Stimulated activated CD4-positive, alpha-beta T cell treated with anti-CD3 and anti-CD28 coated beads, Interleukin-15, amount 100 ng/mL, for 1 hour (primary cell): ENCODE measurements at places on chromosomes 1 and 21.

GRCh38 chr1:164561007-164561406 is 2.0 kb downstream of the PBX1 start:
- DNase-seq: no peak

DNA sequence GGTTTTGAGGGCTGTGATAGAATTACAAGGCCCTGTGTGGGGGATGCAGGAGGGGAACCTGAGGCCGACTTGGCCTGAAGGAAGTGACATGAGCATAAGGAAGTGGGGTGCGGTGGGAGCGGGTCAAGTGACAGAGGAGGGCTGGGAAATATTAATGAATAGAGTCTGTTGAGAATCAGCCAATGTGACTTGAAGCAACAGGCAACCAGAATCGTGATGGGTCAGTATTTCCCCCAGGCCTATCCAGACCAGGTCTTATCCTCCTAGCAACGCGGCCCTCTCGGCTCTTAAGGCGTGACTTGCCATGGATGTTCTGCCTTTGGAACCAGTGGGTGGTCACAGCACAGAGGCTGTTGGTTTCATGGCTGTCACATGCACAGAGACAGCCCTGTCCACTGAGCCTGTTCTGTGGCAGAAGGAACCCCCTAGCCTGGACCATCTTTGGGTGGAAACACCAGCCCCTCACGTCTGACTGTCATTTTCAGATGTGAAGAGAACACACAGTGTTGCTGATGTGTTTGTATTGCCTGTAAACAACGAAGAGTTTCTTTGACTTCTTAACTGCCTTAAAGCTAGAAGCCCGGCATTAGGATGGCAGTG is 468.8 kb downstream of the CAMTA1 start:
- no peak for DNase-seq

- DNase-seq: no peak
These were observed 303.7 kb downstream of the HLX start for GRCh38 chr1:221182791-221183533.

- no peak for DNase-seq
These were observed 471.4 kb downstream of the PTBP2 start for GRCh38 chr1:97192872-97193572.

- peak; percentile 23 for DNase-seq
These were observed 22.8 kb downstream of the DHRS3 start for GRCh38 chr1:12594966-12595756.

DNA sequence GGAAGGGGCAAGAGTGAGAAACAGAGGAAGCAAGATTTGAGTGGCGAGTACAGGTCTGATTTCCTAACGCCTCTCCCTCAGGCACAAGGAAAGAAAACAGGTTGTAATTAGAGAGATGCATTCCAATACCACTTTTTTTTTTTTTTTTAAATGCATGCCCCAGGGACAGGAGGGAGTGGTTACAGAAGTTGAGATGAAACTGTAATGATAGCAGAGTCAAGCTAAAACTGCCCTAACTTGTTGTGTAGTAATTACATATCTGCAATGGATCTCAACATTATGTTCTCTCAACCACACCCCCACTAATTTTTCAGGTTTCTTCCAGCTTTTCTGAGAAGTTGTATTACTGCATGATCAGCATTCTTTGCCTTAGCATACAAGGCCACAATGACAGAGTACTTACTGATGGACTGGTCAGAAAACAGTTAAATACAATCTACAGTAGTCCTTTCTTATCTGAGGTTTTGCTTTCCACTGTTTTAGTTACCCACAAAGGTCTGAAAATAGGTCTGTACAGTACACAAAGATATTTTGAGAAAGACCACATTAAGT is 5.5 kb downstream of the ETV3 start:
- no peak for DNase-seq

DNA sequence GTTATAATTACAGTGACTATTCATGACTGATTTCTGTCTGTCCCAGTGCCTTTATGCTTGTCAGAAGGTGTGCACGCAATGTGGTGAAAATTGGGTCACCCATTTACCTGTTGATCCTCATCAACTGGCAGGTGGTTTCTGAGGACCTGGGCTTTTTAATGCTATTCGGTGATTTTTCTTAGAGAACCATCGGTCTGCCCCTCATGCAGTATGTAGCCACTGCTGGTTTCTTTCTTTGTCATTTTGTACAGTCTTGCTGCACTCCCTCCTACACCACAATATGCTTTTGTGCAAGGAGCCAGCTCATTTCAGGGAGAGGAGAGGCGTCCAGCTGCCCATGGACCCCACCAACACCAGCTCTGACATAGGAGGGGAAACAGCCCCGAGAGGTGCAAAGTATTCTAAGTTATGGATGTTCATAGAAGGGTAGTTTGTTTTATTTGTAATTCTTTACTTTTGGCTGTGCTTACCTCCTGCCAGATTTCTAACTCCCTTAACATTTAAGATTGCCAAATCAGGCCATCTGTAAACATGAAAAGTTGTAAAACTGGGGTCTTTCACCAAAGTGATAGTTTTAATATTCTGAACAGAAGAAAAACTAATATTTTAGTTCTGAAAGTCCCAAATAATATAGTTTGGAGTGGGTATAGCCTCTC is 325.3 kb downstream of the PTBP2 start:
- no peak for DNase-seq

DNA sequence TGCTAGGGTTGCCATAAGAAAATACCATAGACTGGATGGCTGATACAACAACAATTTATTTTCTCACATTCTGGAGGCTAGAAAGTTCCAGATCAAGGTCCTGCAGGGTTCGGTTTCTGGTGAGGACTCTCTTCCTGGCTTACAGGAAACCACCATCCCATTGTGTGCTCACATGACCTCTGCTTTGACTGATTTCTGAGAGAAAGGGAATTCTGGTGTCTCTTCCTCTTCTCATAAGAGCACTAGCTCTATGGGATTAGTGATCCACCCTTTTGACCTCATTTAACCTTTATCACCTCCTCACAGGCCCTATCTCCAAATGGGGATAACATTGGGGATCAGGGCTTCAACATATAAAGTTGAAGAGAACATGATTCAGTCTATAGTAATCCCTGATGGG is 47.5 kb downstream of the MRPL39 start:
- DNase-seq: no peak

GRCh38 chr1:58155418-58156123 is 391.0 kb downstream of the OMA1 start:
- DNase-seq: no peak

- no peak for DNase-seq
These were observed 463.4 kb downstream of the PTPRC start for GRCh38 chr1:199102239-199102638.

DNA sequence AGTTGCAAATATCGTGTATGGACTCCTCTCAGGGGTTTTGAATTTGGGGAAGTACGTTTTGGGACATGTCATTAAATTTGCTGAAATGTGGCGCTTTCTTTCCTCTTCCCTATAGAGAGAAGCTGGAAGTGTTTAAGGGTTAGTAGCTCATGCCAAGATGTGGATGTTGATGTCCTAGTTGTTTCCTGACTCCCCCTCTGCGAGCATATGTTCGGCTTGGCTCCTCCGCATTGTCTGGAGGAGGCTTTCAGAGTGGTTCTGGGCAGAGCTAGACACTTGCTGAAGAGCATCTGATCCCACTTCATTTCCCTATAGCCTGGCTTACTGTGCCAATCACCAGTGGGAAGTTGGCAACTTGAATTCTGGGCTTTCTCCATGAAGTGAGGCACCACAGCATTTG is 347.4 kb upstream of the B3GALT2 start:
- DNase-seq: no peak

DNA sequence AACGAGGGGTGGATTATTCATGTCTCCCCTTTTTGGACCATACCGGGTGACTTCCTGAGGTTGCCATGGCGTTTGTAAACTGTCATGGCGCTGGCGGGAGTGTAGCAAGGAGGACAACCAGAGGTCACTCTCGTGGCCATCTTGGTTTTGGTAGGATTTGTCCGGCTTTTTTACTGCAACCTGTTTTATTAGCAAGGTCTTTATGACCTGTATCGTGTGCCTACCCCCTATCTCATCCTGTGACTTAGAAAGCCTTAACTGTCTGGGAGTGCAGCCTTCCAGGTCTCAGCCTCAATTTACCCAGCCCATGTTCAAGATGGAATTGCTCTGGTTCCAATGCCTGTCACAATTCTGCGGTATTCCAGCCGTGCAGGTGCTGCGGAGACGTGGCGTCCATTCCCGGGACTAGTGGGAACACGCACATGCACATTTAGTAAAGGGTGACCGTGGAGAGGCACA is 40.2 kb upstream of the ZNF496 start:
- no peak for DNase-seq

- DNase-seq: no peak
These were observed 1.2 kb downstream of the ALG14 start for GRCh38 chr1:95071539-95071938.

DNA sequence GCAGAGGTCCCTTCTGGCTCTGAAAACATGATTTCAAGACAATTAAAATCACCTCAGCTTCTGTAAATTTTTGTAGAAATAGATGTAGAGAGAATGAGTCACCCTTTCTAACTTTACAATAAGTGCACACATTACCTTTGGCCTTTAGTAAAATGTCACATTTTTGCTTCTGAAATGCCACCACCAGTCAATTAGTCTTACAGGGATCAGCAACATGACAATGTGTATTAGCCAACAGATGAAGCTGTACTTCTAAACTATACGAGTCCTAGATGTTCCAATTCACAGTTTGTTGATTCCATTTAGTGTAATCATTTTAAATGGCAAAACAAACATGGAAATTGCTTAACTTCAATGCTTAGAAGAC is 23.1 kb downstream of the C21orf91 start:
- no peak for DNase-seq

GRCh38 chr1:47184090-47184821 is 5.6 kb downstream of the PDZK1IP1 start:
- DNase-seq: no peak

DNA sequence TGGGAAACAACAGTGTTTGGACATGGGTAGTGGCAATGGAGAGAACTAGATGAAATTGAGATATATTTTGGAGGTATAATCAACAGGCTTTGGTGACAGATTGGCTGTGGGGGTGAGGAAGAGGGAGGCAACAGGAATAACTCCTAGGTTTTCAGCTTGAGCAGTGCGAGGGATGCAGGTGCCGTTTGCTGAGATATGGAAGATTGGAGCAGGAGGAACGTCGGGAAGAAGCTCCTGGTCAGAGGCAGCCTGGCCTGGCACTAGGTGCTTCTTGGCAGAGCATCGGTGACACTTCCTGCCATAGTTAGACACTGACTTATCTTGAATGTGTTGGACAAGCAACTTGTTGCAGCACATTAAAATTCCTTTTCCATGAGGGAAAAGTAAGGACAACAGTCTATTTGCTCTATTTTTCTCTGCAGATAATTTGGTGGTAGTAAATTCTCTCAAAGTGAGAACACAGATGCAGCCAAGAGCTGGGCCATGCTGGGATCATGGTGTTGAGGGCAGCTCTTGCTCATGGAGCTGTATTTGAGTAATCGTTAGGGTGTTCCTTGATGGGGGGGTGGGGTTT is 21.5 kb upstream of the MYSM1 start:
- no peak for DNase-seq

- no peak for DNase-seq
These were observed 57.2 kb downstream of the ERI3 start for GRCh38 chr1:44297695-44298400.

DNA sequence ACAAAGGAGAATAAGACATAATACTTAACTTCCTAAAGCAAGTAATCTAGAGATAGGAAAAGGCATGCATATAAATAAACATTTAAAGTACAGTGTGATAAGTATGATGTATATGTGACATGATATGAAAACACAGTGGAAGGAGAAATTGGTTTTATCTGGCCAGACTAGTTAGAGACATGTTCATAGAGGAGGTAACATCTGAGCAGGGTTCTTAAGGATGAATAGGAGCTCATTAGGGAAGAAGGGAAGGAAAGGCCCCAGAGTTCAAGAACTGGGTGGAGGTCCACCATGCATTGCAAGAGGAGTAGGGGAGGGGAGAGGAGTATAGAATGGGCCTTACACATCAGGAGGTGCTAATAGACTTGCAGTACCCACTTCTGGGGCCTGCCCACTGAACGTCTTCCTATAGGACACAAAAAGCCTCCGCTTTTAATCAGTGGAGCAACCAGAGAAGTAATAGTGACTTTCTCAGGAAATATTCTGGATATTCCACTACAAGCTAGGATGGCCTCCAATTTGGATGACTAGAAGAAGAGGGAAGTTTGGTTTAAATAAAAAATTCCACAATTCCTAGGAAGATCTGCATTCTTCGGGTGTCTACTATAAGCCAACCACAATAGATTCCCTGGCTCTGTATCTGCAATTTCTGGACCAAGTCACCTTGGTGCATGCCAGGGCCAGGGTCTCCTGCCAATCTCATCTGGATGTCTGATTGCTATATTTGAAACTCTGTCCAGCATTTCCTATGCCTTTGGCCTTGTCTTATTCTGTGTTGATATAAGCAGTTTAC is 41.9 kb downstream of the NGF start:
- DNase-seq: no peak

DNA sequence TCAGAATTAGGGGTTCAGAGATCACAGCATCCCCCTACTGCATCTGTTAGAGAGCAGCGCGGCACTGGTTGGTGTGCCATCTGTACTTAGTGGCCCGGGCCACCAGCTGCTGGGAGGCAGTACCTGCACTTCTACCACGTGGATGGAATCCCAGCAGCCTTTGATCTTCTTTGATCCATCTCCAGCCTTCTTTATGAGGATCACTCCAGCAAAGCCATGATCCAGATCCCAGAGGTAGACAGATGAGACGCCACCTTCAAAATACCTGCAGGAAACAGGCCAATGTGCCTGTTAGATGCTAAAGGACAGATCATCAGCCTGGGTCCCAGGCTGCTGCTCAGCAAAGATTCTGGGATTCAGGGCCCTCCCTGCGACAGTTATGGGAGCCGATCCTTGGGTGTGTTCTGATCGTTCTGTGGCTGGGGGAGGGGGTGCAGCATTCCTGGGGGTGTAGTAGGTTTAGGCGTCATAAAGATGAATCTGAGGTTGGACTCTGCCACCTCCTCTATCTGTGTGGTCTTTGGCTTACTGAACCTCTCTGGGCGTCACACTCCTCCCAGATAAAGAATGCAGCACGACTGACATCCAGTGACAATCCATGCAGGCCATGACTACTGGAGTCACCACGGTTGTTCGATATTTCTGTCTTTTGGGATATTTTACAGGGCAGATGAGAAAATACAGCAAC is 45.3 kb downstream of the SLC66A1 start:
- no peak for DNase-seq

DNA sequence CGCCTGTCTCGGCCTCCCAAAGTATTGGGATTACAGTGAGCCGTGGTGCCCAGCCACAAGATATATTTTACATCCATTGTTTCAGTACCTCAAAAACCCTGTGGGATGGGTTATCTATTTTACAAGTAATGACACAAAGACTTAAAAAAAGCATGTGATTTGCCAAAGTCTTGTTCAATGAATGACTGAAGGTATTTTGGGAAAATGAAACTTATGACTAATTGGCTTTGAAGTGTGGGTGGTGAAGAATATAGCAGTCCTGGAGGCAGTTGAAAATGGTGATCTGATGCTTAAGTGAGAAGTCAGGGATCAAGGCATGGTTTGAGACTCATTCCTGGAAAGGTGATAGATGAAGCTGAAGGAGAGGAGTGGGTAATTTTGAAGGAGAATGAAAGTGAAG is 3.0 kb downstream of the SWT1 start:
- DNase-seq: no peak

GRCh38 chr1:150808121-150808520 is at the start of gene CTSK:
CTSK (minus strand) TSS chr1:150808260; CDS start chr1:150806805, 1,455 bp downstream.
- no peak for DNase-seq
